HepG2 (cell line): ENCODE measurements at places on chromosomes 4 and X. TPM values are rescaled to one million over a fixed set of nuclear protein-coding genes. Genes with fewer than 3 reads are reported as not detected.

DNA sequence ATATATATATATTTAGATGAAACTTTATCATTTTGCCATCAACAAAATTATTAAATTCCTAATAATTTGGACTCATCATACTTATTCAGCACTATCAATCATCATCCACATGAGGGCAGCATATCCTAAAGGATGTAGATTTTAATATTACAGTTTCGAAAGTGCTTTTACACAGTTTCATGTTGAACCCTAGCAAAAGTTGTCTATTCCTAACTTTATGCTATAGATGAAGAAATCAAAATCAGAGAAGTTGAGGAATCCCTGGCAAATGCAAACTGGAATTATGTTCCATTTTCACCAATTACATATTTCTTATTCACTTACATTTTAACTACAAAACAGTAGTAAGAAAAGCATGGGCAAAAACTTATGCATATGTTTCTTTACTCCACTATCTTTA, 36.6 kb upstream of the UGT2A1 start:
- peak; percentile 66 for DNase-seq

The XG gene
- not detected in 2 replicates for total RNA-seq

The FAM9B gene
- not detected in 2 replicates for total RNA-seq

DNA sequence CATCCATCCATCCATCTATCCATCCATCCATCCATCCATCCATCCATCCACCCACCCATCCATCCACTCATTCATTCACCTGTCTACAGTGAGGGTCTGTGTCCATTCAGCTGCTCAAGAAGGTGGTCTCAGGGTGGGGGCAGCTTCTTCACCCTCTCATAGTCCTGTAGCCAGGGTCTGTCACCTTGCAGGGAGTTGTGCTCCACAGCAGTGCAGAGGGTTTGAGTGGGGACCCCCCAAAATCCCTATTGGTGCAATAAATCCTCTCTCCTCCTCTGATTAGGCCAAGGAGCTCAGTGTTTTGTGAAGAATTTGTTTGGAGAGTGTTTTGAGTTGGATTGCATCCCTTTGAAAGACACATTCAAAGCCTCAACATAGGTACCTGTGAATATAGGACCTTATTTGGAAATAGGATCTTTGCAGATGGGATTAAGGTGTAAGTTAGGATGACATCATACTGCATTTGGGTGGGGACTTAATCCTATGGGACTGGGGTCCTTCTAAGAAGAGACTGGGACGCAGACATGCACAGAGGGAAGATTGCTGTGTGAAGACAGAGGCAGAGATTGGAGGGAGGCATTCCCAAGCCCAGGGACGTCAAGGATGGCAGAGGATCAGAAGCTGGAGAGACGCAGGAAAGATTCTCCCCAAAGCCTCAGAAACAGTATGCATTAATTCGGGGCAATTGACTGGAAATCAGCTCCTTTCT, 12.0 kb downstream of the P2RY8 start:
- DNase-seq: no peak

DNA sequence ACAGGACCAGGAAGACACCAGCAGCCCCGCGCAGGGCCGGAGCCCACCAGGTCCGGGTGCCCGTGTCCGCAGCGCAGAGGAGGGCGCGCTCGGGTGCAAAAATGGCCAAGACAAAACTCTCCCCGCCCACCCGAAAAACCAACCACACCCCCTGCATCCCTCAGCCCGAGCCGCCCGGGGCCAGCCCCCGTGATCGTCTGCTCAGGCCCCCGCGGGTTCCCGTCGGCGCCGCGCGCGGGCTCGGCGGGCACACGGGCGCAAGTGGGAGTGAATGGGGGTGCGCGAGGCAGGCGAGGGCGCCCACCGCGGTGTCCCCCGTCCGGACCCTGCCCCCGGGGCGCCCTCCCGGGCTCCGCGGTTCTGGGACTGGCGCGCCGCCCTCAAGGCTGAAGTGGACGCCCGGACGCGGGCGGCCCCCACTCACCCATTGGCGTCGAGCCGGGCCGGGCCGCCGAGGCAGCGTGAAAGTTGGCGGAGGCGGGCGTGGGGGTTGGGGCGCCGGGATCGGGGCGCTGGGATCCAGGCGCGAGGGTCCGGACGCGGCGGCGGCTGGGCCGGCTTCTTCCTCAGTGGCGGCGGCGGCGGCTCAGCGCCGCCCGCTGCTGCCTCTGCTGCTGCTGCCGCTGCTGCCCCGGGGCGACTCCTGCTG, 393 bp downstream of the SH3KBP1 start:
- no peak for DNase-seq

- DNase-seq: no peak
Measured at GRCh38 chrX:71660562-71661416, 6.6 kb upstream of the LOC101059915 start.

GRCh38 chrX:47112316-47112954, 32.1 kb downstream of the NDUFB11 start:
- DNase-seq: peak; percentile 22

The FATE1 gene
- not detected in 2 replicates for total RNA-seq

DNA sequence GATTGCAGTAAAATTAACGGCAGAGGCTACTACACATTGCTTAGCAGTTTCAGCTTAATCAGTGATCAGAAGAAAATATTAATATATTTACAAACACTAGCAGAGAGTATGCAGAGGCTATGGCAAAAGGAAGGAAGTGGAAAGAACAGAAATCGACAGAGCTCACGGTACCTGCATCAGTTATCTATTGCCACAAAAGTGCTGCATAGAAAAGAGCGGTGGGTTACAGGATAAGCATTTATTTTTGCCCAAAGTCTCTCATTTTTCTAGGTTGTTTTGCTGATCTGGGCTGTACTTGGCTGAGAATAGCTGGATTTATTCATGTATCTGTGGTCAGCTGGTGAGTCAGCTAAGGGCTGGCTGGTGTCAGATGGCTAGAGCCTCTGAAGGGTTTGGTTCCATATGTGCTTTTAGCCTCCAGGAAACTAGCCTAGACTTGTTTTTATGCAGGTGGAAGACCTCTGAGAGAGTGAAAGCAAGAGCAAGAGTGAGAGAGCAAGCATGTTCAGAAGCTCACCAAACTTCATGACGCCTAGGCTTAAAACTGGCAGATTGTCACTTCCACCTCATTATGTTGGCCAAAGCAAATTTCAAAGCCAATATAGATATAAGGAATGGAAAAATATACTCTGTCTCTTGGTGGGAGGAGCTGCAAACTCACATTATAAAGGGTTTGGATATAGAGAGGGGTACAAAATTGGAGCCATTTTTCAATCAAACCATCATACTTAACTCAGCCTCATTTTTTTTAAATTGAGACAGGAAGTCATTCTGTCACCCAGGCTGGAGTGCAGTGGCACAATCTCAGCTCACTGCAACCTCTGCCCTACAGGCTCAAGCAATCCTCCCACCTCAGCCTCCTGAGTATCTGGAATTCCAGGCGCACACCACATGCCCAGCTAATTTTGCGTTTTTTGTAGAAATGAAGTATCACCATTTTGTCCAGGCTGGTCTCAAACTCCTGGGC, 153.2 kb upstream of the RPL34 start:
- no peak for DNase-seq

DNA sequence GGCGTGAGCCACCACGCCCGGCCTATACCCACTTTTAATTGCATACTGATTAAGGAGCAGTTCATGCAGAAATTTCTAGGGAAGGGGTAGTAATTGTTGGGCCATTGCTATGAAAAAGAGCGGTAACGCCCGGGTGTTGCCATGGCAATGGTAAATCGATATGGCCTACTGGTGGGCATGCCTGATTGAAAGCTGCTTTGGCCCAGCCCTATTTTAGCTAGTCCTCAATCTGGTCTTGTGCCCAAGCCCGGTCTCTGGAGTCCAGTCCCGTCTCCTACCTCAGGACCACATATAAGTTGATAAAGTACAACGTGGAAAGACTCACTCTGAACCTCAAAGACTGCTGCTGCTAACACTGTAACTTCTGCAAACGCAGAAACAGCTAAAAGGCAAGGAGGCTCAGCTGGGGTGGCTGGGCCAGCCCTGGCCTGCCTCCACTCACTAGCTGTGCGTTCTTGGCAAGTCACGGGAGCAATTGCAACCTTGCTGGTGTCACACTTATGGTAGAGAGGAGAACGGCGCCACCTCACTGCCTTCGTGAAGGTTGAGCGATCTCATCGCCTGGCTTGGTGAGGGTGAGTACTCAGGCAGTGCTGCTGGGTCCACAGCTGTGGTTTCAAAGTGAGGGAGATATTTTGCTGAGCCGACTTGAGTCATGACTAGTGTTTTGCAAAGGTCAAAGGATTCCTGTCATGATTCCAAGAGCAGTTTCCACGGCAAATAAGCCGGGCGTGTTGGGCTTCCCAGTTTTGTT, 57.0 kb upstream of the GRPEL1 start:
- DNase-seq: peak; percentile 8

DNA sequence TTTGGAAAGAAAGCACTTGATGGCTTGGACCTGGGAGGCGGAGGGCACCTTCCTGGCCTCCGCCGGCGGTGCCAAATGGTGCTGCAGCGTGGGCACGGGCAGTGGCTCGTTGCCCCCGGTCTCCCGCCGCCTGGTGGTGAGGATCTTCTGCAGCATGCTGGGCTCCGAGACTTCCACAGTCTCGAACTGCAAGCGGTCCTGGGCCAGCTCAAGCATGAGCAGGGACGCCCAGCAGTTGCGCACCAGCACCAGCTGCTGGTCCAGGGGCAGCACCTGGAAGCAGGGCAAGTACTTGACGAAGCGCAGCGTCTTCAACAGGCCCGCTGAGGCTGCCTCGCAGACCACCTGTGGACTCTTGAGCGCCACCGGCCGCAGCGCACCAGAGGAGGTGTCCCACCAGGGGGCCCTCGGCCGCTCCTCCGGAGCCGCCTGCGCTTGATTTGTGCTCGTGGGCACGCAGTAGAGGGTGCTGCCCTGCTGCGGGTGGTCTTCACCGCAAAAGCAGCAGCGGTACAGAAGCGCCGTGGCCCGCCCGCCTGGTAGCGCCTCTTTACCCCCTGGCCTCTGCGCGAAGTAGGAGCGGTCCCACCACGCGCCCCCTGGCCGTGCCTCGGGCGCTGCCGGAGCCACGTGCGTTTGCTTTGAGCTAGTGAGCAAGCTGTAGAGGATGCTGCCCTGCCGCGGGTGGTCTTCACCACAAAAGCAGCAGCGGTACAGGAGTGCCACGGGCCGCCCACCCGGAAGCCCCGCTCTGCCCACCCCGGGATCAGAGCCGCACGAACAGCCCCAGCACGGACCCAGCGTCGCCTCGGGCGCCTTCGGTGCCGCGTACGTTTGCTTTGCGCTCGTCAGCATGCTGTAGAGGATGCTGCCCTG, 689 bp downstream of the NR0B1 start:
- DNase-seq: no peak

DNA sequence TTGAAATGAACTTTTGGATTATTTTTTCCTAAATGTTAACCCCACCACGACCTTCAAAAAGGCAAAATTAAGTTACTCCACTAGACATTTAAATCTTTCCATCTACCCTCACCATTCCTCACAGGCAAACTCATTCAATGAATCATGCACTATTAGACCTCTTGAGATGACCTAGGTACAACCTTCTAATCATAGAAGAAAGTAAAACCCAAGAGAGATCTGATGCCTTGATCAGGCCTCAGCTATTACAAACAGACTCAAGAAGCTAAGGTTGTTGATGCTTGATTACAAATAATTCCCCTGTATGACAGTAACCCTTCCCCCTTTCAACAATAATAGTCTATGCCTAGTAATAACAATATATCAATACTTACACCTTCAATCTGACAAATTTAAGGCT, 18.9 kb downstream of the TAPT1 start:
- DNase-seq: no peak

The RBMXL3 gene
- total RNA-seq: not detected in 2 replicates

GRCh38 chrX:39948582-39948981, 149.2 kb downstream of the BCOR start:
- DNase-seq: no peak

DNA sequence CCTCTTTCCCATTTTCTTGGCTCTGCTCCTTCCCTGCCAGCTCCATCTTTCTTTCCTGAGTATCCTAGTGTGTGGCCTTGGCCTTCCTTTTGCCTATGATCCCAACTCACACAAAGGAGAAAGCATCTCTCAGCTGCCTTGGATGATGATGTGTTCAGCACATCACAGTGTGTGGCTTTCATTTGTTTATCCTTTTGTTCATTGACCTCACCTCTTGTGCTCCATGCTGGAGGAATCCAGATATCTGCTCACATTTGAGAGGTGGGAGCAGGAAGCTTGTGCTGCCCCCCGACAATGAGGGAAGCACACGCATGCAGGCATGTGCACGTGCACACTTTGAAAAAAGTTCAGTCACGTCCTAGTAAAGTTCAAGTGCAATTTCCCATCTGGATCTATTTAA, 131.0 kb downstream of the SMIM20 start:
- no peak for DNase-seq

The GPR143 gene
- total RNA-seq: 0.60 and 0.89 TPM in 2 replicates

DNA sequence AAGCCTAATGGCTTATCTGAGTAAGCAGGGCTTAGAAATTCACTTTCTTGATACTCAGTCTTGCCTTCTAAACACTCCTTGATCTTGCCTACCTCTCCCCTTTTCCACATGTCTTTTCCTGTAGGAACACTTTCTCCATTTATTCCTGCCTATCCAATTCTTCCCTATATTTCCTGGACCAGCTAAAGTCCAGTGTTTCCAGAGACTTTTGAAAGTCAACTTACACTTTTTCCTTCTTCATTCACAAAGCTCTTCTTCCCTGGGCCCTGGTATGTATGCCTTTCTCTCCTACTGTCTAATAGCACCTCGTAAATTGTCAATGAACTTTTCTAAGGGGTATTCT, 20.6 kb downstream of the VSIG4 start:
- no peak for DNase-seq

The POU3F4 gene
- not detected in 2 replicates for total RNA-seq

The PAGE5 gene
- total RNA-seq: not detected in 2 replicates

The TMEM35A gene
- total RNA-seq: not detected in 2 replicates

DNA sequence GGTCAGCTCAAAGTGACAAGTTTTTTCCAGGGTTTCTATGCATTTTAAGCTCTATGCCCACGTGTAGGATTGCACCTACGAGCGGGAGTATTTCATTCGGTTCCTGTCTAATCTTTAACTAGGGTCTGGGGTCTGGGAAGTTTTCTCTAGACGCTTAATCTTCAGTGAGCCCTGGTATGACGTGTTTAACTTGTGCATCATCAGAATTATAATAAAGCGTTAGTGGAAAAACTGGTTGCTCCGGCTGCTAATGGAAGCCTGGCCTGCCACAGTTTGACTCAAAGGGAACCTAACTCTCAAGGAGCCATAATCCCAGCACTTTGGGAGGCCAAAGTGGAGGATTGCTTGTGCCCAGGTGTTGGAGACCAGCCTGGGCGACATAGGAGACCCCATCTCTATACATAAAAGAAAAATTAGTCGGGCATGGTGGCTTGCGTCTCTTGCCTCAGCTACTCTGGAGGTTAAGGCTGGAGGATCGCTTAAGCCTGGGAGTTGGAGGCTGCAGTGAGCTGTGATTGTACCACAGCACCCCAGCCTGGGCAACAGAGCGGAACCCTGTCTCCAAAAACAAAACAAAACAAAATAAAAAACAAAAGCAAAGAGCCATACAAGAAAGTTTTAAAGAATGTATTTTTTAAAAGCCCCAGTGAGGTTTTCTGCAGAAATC, 30.2 kb downstream of the ARSD start:
- peak; percentile 24 for DNase-seq

DNA sequence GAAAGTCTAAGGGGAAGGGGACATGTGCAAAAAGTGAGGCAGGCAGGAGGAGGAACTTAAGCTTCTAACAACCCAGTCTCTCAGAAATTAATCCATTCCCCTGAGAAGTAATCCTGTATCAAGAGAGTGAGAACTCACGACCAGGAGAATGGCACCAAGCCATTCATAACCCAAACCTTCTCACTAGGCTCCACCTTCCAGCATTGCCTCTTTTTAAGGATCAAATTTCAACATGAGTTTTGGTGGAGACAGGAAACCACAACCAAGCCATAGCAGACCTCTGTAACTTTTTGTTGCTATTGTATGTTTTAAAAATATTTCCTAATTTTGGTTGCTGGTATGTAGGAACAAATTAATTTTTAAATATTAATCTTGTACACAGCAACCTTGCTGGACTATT, 32.8 kb downstream of the PASD1 start:
- DNase-seq: no peak
